ENCODE measurements at places on chromosomes 1 and 21.

DNA sequence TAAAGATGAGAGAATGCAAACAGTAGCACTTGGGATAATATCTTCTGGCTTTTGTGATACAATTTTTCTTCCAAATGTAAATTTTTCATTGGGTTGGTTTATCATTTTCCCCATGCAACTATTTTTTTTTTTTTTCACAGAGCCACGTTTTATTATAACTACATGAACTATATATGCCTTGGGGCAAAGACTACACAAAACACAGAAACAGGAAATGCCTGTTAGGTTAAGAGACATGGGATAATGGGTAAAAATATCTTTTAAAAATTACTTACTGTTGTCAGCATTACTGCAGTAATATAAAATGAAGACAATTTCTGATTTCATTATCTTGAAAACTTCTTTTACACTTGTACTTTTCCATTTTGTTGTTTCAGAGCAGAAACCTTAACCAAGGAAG is 74.6 kb downstream of the DISP1 start:
- DNase-seq, result no peak

DNA sequence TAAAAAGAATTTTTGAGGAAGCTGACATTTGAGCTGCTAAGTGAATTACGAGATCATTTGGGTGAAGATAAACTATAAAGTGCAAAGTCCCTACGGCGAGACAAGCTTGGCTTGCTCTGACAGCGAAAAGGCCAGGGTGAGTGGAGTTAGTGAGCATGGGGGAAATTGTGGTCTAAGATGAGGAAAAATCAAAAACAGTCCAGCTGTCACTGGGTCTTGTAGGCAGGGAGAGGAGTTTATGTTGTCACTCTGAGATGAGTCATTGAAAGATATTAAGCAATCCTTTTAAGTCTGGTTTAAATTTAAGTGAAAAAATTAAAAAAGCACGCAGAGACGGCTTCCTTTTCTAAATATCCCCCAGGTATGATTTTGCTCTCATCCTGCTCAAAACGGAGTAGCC is 601.9 kb downstream of the MRPL39 start:
- peak; percentile 48 for DNase-seq

DNA sequence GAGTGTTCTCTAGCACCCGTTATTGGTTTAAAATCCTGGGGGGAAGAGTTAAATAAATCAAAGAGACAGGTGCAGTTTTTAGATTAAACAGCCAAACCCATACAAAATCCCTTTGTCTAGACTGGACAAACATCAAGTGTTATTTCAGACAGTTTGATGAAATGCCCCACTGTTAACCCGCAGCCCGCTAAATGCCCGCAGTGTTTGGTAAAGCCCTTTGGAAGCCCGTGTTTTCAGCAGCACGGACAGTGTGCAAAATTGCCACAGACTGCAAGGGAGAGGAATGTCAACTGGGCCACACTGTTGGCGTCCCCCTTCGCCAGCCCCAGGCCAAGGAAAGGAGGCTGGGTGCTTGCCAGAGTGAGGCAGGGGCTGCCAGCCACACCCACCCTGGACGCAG is 26.6 kb downstream of the AJAP1 start:
- DNase-seq, result no peak

DNA sequence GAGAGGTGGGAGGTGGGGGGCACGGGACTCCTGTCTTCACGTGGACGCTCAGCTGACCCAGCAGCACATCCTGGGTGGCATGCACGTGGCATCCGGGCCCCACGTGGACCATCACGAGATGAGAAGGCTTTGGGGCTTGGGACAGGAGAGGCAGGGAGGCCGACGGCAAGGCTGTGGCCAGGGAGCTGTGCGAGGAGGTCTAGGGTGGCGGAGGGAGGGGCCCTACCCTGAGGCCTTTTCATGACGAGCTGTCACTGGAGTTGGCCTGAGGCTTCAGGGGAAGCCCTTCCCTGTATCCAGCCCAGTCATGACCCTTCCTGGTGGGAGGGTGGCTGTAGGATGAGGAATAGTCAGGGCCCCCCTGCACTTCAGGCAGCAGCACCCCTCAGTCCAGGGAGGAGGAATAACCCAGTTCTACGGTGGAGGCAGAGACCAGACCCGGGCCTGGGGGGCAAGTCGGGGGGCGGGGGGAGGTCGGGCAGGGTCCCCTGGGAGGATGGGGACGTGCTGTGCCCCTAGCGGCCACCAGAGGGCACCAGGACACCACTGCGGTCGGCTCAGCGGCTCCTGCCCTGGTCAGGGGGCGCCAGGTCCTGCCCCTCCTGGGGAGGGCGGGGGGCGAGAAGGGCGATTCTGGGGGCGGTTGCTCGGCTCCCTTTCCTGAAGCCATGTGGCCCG is 2.0 kb upstream of the PERM1 start:
- DNase-seq, result no peak

GRCh38 chr1:78113156-78113916 is 67.6 kb downstream of the GIPC2 start:
- no peak for DNase-seq

GRCh38 chr1:182845379-182845778 is 6.2 kb downstream of the DHX9 start:
- DNase-seq, result no peak

- peak; percentile 9 for DNase-seq
Observed at GRCh38 chr21:32812035-32812434, 40.5 kb upstream of the PAXBP1 start.

GRCh38 chr1:226912587-226913176 is 27.4 kb upstream of the COQ8A start:
- DNase-seq, result peak; percentile 14

GRCh38 chr1:171661076-171661650 is 8.7 kb upstream of the MYOC start:
- DNase-seq, result no peak

- DNase-seq, result peak; percentile 7
Observed at GRCh38 chr21:38380481-38381137, 117.7 kb downstream of the ERG start.

DNA sequence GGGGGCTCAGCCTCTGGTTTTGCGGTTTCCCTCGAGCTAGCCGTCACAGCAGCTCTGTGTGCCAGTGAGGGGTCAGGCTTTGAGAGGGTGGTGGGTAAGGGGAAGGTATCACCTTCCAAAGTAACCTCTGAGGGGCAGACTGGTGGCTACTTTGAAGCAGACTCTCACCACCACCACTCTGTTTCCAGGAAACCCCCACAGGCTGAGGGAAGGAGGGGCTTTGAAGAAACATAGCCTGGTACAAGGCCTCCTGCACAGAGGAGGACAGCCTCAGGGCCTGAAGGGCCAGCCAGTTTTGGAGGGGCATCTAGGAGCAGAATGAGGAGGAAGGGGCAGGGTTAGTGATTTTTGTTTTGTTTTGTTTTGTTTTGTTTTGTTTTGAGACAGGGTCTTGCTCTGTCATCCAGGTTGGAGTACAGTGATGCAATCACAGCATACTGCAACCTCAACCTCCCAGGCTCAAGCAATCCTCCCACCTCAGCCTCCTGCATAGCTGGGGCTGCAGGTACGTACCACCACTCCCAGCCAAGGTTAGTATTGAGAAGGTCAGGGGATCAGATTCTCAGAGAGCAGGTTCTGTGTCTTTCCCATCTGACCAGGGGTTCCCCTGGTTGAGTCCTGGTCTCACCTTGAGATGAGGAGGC is 17.2 kb upstream of the ZNF683 start:
- DNase-seq, result no peak

DNA sequence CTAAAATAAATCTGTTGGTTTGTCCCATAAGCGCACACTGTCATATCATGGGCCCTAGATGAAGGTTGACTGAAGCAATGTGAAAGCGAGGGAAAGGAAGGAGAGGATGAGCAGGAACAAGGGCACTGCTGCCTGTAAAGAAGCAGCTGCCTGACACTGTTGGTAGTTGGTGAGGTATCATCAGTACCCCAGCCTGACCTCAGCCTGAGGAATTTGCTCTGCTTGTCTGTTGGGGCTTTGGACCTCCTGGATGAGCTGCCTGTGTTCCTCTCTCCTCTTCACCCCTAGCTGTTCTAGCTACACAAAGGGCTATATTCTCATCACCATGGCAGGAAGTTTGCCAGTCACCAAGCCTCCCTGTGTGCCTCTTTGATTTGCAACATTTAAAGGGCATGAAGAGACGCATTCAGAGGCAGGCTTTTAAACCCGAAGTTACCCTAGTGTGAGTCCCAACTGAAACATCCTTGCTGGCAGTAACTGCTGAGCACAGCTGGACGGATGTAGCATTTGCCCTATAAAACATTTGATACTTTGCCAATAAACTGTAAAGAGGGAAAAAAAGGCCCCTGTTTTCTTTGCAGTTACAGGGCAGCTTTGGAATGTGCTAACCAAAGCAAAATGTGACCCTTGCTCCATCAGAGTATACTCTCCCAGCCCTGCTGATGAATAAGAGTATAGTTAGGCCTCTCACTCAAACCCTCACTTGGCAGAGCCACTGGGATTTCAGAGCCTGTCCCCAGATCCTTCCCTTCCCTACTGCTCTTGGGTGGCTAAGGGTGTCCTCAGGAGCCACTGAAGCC is 22.2 kb upstream of the SPATA6 start:
- peak; percentile 92 for DNase-seq

DNA sequence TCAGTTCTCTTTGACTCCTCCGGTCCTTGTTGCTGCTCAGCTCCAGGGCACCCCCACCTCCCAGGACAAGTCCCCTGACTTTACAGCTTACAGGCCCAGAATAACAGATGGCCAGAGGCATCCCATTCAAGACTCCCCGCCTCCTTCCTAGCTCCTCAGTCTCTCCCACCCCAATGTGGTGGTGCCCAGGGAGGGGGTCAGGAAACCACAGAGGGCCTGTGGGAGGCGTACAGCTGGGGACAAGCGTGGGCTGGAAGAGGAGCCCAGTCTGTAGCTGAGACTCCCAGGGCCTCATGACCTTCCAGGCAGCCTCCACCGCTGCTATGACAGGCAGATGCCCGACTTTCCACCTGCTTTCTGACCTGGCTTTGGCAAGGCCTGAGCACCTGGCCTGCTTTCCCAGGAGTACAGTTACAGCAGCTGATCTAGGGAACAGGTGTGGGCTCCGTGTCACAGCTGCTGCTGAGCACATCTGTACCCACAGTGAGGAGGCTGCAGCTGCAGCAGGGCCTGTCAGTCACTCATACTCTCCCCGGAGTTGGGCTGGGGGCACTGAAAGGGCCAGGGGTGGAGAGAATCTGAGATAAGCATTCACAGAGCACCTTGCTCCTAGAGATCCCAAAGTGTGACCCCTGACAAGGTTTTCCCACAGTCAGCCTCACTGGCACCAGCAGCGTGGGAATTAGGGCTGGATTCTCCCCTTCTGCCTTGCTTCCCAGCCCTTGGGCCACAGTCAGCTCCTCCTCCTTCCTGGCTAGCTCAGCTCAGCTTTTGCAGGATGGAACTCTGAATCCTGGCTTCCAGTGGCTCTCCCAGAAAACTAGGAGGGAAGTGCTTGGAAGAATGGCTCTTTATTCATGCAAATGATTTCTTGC is 7.1 kb upstream of the NAV1 start:
- peak; percentile 41 for DNase-seq

DNA sequence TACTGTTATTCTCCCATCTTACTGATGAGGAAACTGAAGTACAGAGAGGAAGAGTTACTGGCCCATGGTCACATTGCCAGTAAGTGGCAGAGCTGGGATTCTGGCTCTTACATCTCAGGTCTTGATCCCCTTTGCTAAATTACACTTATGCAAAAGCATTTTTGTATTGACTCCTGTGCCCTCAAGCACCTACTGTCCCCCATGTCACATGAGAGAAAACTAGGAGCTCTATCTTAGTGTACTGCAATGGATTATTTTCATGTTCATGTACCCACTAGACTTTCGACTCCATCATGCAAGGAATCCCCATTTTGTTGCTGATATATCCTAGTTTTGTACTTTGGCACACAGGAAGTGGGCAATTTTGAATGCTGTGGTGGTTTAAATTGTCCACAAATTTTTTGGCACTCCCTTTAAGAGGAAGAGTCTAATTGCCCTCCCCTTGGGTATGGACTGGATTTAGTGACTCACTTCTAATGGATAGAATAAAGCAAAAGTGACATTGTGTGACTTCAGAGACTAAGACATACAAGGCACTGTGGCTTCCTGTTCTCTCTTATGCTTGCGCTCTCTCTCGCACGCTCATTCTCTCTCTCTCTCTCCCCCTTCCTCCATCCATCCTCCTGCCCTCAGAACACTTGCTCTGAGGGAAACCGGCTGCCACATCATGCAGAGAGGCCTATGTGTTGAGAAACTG is 43.5 kb upstream of the JAK1 start:
- DNase-seq, result no peak

DNA sequence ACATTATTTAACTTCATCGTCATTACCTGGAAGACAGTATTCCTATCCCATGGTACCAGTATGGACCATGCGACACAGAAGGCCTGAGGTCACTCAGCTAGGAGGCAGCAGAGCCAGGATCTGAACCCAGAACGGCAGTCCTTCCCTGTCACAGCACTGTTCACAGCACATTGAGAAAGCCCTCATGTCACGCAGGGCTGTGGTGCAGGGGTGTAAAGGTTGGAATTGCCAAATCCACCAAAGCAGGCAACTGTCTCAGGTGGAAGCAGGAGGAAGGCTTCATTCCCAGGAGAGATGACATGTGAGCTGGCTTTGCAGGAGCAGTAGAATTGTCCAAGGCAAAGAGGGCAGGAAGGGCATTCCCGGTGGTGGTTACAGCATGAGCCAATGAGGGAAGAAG is 9.9 kb upstream of the TTC22 start:
- no peak for DNase-seq

GRCh38 chr1:28871631-28872401 is 42.6 kb upstream of the EPB41 start:
- DNase-seq, result no peak

DNA sequence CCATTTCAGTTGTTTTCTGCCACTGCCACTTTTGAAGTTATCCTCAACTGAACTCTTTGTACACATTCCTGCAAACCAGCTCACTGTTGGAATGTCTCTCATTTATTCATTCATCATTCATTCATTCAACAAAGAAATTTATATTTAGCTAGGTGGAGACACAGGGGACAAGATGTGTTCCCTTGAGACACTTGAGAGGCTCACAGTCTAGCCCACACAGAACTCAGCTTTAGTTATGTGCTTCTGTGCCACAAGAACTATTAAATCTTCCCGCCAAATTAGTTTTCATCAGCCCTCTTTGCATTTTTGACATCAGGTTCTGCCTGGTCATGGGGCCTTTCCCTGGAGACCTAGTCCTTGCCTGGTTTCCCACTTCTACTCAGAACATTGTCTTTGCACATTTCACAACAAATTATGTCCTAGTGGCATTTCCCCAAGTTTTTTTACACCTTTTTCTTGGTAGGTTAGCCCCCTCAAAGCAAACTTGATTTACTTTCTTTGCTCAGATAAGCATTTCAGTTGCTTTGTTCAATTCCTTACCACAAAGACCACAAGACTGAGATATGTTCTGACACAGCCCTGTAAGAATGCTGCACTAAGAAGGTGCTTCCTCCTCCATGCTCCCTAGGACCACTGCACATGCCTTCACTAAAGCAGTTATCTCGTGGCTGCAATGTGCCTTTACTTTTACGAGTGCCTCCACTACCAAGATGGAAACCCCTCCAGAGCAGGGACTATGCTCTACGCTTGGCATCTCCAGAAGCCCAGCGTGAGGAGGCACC is 31.0 kb downstream of the ILDR2 start:
- DNase-seq, result no peak

- DNase-seq, result no peak
Observed at GRCh38 chr1:7719468-7720094, 51.5 kb upstream of the VAMP3 start.

All from fibroblast of mammary gland (primary cell).